Activated naive CD4-positive, alpha-beta T cell treated with anti-CD3 and anti-CD28 coated beads, Interleukin-2, amount 50 U/mL, for 72 hours (primary cell): ENCODE measurements at places on chromosomes 4 and X. TPM values are rescaled to one million over a fixed set of nuclear protein-coding genes. Genes with fewer than 3 reads are reported as not detected.

- no peak for DNase-seq
Observed at GRCh38 chr4:115234405-115235093, 121.1 kb upstream of the NDST4 start.

DNA sequence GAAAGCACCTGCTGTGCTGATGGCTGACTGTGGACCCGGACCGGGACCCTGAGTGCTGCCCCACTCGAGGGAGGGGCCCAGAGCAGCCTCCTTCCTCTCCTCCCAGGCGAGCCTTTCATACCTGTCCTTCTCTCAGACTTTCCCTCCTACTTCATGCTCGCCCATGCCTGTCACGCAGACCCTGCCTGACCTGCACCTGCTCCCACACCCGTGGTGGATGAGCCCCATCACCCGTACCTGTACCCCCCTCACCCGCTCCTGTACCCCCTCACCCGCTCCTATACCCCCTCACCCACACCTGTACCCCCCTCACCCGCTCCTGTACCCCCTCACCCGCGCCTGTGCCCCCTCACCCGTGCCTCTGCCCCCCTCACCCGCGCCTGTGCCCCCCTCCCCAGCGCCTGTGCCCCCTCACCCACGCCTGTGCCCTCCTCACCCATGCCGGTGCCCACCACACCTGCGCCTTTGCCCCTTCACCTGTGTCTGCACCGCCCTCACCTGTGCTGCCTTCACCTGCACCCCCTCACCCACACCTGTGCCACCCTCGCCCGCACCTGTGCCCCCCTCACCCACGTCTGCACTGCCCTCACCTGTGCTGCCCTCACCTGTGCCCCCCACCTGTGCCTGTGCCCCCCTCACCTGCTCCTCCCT lies 5.8 kb downstream of the MAEA start:
- no peak for DNase-seq

- no peak for DNase-seq
Observed at GRCh38 chr4:138879757-138880156, 135.8 kb upstream of the NOCT start.

The EIF1AX gene
- 45.1 TPM for total RNA-seq
